ENCODE measurements at places on chromosomes 12 and 14. TPM values are rescaled to one million over a fixed set of nuclear protein-coding genes. Genes with fewer than 3 reads are reported as not detected.

FAM222A gene
- 0.78 TPM for polyA plus RNA-seq

PAX9 gene
- 30.9 TPM for polyA plus RNA-seq

FBXL14 gene
- polyA plus RNA-seq = 7.6 TPM

CFAP73 gene
- 0.73 TPM for polyA plus RNA-seq

KCNC2 gene
- 0.02 TPM for polyA plus RNA-seq

MAP1LC3B2 gene
- 6.5 TPM for polyA plus RNA-seq

CLEC12A gene
- 6.8 TPM for polyA plus RNA-seq

TAS2R8 gene
- not detected for polyA plus RNA-seq

STAC3 gene
- 12.3 TPM for polyA plus RNA-seq

PPP4R4 gene
- polyA plus RNA-seq = 1.3 TPM

All from thymus (tissue), 14 donors.